ENCODE measurements at places on chromosomes 1 and 21.
A peak's percentile ranks its signal among the peaks of the same experiment; 100 is the strongest.

GRCh38 chr1:156748670-156749418, 2.6 kb downstream of the HDGF start:
- DNase-seq: peak; percentile 67

DNA sequence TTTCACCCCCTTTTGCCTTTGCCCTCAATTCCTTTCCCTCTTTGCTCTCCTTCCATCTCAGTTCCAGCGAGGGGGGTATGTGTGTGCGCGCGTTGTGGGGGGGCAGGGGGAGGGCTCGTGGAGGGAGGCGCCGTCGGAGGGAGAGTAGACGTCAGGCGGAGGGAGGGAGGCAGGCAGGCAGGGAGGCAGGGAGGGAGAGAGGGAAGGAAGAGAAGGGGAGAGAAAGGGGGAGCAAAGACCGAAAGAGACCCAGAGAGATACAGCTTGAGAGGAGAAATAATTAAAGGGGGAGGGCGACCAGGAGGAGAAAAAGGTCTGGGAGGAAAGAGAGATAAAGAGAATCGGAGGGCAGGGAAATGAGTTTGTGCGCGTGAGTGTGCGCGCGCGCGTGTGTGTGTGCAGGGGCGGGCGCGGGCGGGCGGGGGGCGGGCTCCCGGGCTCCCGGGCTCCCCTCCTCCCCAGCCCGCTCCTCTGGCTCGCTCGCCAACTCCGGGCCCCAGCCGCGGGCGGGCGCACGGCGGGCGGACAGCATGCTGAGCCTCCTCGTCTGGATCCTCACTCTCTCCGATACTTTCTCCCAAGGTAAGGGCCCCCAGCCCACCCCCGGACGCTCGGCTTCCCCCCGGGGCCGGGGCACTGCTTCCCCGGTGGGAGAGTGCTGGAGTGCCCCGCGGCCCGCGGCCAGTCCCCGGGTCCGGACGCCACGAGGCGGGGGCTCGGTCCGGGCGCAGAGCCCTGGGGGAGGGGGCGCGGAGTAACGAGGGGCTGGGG, at the start of gene KIRREL1:
TSS of gene KIRREL1 (plus strand) at position 499 of the 771 bp plus-strand sequence. CDS start at position 531, 32 bp downstream.
- DNase-seq: peak; percentile 87

GRCh38 chr1:48691429-48692001, 85.2 kb downstream of the BEND5 start:
- no peak for DNase-seq

GRCh38 chr21:28181730-28182129, 810.9 kb downstream of the LTN1 start:
- no peak for DNase-seq

GRCh38 chr1:153798468-153798780, 23.2 kb downstream of the SLC27A3 start:
- DNase-seq: no peak

DNA sequence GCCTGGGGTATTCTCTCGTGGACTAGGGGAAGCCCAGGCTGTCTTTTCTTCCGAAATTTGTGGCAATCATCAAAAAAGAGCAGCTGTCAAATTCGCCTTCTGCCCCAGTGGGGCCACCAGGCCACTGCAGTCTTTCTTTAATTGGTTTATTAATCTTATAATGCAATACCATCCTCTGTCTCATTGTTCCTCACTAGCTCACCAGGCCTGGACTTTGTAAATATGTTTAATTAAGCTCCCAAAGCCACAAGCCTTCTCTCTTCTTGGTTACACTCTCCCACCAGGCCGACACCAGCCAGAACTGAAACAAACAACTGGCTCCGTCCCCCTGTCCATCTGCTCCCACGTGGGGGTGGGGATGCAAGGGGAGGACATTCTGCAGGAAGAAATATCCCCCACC, 22.0 kb upstream of the CAMK1G start:
- no peak for DNase-seq

- DNase-seq: no peak
These were observed 49.4 kb downstream of the SPATA46 start for GRCh38 chr1:162327144-162327787.

GRCh38 chr1:62951428-62951827, 167.5 kb downstream of the ATG4C start:
- DNase-seq: no peak

- DNase-seq: no peak
These were observed 30.5 kb downstream of the TBCE start for GRCh38 chr1:235397733-235398132.

GRCh38 chr1:206082831-206083695, 30.1 kb downstream of the RHEX start:
- no peak for DNase-seq

DNA sequence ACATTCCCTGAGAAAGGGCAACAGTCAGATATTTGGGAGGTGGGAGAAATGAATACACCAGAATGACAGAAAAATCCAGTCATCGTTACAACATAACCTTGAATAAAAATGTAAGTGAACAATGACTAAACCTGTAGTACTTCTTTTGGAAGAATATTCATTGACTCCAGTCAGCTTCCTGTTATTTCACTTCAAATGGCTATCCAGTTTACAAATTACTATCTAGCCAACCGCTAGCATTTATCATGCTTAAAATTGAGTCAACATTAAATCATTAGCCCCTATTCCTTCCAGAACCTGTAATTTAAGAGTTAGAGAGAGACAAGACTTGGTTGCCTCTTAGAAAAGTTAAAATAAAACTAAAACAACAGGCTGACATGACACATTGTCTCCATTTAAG, 33.6 kb downstream of the WLS start:
- DNase-seq: no peak

GRCh38 chr1:51314974-51315373, 15.4 kb downstream of the TTC39A start:
- no peak for DNase-seq

Data from femur (tissue), 1 donor.